Left ventricle myocardium superior (tissue), 1 donor: ENCODE measurements at places on chromosomes 11 and 22.

- no peak for DNase-seq
These were observed 47.7 kb upstream of the DBX1 start for GRCh38 chr11:20207781-20208621.

DNA sequence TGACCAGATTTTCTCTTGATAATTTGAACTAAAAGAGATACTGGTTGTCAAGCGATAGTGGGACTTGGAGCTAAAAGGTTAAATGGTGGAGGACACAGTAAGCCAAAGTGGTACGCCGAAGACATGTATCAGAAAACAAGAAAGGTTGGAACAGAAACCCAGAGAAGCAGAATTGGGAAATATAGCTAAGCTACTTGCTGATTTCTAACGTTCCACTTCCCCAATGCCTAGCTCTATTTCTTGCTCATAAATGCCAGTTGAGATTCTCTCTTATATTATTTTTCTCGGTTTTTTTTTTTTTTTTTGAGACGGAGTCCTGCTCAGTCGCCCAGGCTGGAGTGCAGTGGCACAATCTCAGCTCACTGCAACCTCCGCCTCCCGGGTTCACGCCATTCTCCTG lies 12.7 kb downstream of the TMEM41B start:
- DNase-seq = no peak

DNA sequence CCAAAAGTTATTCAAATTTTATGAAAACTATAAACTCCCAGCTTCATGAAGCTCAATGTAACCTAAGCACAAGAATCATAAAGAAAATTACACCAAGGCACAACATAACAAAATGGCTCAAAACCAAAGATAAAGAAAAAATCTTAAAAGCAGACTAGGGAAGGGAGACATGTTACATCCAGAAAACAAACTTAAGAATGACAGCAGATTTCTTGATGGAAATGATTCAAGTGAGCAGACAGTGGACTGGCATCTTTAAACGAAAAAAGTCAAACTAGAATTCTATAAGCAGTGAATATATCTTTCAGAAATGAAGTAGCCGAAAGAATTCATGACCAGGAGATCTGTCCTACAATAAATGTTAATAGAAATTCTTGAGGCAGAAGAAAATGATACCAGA lies 75.6 kb downstream of the SHANK2 start:
- DNase-seq = no peak

- no peak for DNase-seq
These were observed 263.7 kb downstream of the NTM start for GRCh38 chr11:131633921-131634715.

DNA sequence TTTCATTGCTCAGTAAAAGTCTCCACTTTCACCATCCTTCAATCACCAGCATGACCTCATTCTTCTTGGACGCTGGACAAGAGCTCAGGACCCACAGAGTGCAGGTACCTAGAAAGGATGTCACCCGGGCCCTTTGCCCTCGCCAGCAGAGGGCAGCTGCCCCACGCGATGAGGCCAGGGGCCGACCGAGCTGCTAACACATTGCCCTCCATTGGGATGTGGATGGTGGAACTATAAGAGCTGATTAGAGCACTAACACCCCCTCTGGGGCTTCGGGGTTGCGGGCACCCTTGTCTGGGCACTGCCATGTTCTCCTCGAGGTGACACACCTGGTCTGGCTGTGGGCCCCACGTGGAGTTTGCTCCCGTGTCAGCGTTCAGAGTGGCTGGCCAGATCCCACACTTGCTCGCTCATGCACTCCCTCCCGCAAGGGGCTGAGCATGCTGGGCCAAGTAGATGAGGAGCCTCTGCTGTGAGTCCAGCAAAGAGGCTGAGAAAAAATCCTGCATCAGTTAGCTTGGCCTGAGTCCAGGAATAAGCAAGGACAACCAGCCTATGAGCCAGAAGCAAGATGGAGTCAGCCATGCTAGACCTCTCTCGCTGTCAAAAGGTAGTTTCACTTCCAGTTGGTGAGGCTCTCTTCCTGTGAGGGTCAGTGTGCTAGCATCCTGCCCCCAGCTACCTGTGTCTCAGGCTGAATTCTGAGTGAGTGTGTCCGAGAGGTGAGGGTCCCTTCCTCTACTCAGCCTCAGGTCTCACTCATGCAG lies 9.8 kb downstream of the KRTAP5-6 start:
- peak; percentile 62 for DNase-seq

DNA sequence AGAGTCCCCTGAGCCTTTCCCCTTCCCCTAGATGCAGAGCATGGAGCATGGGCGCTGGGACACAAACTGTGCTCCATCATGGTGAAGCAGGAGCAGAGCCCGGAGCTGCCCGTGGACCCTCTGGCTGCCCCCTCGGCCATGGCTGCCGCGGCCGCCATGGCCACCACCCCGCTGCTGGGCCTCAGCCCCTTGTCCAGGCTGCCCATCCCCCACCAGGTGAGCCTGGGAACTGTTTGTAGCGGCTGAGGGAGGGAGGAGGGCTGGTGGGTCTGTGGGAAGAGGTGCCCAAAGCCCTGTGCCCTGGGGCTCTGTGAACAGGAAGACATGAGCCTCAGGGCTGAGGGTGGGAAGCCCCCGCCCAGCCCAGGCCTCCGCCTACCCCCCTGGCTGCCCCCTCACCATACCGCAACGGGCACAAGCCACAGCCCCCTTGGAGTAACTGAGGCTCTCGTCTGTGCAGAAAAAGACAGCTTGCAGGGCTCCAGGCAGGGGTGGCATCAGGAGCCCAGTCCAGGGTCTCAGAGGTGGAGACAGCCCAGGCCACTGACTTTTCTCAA lies 30.4 kb downstream of the CREB3L1 start:
- no peak for DNase-seq

DNA sequence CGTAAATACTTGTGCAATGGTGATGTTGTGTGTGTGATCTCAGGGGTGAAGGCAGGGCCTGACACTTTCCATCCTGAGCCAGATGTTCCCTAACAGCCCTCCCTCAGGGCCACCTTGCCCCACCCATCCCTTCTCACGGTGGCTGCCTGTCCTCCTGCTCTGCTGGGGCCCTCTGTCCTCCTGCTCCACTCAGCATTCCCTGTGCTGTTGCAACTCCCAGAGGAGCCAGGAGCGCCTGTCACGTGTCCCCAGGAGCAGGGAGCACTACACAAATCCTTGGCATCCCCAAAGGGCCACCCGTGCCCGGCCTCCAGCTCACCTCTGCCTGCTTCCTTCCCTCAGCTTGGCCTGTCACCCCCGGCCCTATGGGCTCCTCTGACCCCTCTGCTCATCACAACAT lies 10.2 kb upstream of the CSNK1E start:
- no peak for DNase-seq

GRCh38 chr11:35131886-35132285 lies 7.1 kb upstream of the CD44 start:
- no peak for DNase-seq

GRCh38 chr11:69842746-69843528 lies 23.7 kb upstream of the FGF3 start:
- DNase-seq = no peak

DNA sequence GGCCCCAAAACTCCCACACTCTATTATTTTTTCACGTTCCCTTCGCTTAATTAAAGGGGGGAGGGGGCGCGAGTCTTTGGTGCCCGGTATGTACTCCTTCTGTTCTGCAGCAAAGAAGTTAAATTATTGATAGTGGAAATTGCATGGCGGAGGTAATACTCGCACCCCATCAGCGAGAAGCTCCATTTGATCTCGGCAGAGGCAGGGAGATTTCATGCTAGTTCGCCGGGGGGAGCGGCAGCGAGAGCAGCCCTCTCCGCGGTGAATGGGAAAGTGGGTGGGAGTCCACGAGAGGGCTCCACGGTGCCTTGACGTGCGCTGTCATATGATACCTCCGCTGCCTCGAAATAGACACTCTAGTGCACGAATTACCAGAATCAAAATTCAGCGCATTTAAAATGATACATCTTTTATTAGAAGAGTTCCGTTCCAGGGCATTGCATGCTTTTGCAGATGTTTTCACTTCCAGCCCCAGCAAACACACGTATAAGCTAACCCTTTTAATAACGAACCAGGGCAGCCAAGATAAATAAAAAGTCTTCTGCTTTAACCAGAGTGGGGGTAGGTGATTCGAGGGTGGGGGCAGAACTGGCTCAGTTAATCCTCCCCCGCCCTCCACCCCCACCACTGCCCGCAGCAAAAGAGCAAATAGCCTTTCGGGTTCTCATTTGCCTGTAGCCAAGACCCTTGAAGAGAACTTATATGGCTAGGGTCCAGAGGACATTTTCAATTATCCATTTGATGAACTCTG lies 1.3 kb upstream of the BDNF start:
- peak; percentile 60 for DNase-seq

- no peak for DNase-seq
These were observed 69.7 kb downstream of the SLC17A6 start for GRCh38 chr11:22407921-22408320.

DNA sequence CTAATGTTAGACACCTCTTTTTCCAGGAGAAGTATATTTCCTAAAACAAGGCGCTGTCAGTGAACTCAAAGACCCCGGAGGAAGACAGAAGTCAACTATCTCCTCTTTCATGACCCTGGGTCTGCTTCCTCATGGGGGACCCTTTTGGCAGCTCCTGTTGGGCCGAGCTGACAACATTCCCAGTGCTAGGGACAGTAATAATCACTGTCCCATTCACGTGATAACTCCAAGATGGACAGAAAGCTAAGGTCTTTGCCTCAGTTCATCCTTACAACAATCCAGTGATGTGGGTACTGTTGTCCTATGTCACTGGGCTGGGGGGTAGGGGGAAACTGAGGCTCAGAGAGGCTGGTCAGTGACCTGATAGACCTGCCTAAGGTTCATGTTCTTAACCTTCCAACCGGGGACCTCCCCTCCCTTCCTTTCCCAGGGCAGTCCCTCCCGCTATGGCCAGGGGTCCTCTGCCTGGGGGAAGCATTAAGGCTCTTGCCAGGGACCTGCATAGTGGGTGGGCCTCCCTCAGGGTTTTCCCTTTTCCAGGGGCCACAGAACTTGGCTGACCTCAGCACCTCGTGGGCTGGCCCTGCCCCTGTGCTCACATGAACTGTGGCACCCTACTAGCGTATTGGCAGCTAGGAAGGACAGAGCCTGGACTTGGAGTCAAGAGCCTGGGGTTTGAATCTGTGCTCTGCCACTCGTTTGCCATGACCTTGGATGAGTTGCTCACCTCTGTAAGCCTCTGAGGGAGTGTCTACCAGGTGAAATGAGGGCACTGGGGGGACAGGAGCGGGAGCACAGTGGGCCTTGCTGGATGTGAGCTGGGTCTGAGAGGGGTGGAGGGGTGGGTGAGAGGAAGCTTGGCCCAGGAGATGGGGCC lies 53.6 kb downstream of the LRRC32 start:
- no peak for DNase-seq

DNA sequence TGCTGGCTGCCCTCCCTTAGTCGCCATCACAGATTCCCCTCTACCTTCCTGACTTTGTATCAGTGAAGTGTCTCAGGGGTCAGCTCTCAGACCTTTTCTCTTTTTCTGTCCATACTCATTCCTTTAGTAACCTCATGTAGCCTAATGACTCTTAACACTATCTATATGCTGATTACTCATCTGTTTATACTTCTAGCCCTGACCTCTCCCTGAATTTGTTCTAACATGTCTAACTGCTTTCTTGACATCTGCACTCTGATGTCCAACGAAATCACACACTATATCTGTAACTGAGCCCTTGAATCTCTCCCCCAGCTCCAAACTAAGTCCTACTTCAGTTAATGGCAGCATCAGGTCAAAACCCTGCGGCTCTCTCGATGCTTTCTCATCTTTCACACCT lies 135.8 kb upstream of the TIMP3 start:
- no peak for DNase-seq

- no peak for DNase-seq
These were observed 645 bp downstream of the RNF121 start for GRCh38 chr11:71929491-71929890.

DNA sequence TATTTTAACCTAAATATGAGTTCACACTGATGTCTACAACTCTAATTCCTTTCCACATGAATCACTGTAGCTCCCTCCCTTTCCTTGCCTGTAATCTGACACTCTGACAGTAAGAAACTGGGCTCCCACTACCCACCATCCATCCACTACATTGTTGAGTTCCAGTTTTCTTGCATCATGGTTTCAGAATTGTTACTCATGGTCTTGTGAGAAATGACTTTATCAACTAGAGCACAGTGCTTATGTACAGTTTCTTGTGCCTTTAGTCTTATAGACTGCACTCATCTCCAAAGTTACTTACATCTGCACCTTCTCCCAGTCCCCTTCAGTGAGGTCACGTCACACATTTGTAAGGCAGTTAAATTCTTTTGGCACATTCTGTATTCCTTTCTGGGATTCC lies 78.6 kb downstream of the RTL6 start:
- DNase-seq = no peak

GRCh38 chr11:2539371-2540222 lies 94.8 kb downstream of the KCNQ1 start:
- peak; percentile 26 for DNase-seq

- DNase-seq = no peak
These were observed 267.2 kb upstream of the SYN3 start for GRCh38 chr22:33325232-33326004.

DNA sequence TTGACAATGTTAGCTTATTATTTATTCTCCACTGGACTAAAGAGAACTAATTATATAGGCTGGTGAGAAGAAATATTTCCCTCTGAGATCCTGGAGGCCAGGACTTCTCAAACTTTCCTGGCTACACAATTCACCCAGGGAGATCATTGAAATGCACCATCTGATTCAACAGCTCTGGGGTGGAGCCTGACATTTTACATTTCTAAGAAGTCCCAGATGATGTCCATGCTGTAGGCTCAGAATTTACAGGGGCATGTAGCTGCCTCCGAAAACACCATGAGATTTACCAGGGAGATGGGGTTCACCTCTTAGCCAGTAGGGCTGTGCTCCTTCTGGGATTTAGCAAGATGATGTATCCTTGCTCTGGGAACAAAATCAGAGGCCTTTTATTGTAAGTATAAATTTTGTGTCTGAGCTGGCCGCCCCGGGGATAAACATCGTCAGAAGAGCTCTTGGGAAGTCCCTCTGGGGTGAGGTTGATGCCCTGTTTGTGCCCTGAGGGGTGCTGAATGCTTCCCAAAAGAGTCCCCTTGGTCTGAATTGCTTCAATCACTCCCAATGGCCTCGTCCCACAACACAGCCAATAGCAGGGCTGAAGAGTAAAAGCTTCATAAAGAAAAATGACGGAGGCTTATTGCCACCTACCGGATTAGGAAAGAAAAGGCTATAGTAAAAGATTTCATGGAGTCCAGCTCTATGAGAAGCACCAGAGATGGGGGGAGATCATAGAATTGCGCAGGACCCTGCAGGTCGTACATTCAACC lies 33.4 kb upstream of the API5 start:
- DNase-seq = no peak

GRCh38 chr11:74686792-74687191 lies 44.4 kb downstream of the CHRDL2 start:
- DNase-seq = no peak

DNA sequence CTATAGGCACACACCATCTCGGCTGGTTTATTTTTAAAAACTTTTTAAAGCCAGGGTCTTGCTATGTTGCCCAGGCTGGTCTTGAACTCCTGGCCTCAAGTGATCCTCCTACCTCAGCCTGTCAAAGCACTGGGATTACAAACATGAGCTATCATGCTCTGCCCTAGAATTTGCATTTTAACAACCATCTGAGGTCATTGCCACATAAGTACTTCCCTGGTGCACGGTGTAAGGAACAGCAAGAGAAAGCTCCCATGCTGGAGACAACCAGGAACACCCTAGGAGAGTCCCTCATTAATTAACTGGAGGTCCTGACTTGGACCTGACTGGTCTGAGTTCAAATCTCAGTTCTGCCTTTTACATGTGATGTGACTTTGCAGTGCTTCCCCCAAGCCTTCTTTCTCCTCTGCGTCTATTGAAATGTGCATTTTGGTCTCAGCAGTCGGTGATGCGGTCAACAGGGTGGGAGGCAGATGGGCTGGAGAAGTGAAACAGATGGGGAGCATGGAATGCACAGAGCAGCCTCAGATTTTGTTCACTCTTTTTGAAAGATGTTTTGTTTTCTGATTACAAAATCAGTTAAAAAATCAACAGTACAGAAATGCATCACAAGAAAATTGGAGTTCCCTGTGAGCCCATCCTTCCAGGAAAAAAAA lies 146.5 kb downstream of the MYO18B start:
- no peak for DNase-seq
